ENCODE measurements at places on chromosomes 5 and 9.

GRCh38 chr9:98834386-98834785 is 26.9 kb downstream of the GALNT12 start:
- no peak for DNase-seq

DNA sequence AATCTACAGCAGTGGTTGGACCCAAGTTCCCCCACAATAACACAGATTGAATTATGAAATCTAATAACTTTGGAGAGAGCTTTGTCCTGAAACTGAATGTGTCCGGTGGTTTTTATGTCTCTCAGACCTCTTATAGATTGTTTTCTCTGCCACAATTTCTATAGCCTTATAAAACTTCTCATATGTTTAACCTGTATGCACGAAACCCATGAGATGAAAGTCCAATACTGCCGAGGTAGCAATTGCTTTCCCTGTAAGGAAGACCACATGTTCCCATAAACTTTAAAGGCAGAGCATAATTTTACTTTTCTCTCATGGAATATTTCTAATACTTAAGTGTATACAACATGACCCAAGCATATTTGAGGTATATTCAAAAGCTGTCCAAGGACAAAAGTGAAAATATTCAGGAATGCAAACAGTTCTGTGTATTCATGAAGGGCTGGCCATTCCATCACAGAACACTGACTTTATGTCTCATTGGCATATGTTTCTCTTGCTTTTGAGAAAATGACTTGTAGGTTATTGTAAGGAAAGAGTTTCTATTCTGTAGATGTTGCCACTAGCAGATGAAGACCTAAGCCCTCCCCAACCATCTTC is 94.4 kb upstream of the TLE4 start:
- DNase-seq = no peak

GRCh38 chr9:38423973-38424843 is at the start of gene IGFBPL1:
TSS of gene IGFBPL1 (minus strand) at chr9:38424454. CDS start at chr9:38424424, 30 bp downstream.
- no peak for DNase-seq

DNA sequence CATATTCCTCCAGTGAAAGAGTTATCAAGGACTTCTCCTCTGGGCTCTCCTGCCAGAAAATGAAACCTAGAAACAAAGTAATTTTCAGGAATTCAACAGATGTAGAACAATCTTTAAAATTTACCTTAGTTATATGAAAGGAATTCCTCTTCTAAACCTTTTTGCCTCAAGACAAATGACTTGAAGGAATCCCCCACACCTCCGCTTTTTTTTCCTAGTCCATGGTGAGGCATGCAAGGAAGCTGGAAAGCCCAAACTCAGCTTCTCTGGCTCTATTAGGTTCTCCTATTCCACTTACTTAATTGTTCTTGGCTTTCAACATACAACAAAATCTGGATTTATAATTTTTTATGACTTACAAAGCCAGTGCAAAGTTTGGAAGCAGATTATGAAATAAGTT is 27.2 kb downstream of the C6 start:
- no peak for DNase-seq

- DNase-seq = no peak
These were observed 123.0 kb upstream of the CPEB4 start for GRCh38 chr5:173765029-173765644.

GRCh38 chr5:134245101-134245604 is 19.3 kb upstream of the PPP2CA start:
- DNase-seq = peak; percentile 26

GRCh38 chr9:93261735-93262523 is 78.0 kb downstream of the WNK2 start:
- DNase-seq = no peak

GRCh38 chr9:34982361-34982760 is 7.2 kb upstream of the DNAJB5 start:
- DNase-seq = no peak

DNA sequence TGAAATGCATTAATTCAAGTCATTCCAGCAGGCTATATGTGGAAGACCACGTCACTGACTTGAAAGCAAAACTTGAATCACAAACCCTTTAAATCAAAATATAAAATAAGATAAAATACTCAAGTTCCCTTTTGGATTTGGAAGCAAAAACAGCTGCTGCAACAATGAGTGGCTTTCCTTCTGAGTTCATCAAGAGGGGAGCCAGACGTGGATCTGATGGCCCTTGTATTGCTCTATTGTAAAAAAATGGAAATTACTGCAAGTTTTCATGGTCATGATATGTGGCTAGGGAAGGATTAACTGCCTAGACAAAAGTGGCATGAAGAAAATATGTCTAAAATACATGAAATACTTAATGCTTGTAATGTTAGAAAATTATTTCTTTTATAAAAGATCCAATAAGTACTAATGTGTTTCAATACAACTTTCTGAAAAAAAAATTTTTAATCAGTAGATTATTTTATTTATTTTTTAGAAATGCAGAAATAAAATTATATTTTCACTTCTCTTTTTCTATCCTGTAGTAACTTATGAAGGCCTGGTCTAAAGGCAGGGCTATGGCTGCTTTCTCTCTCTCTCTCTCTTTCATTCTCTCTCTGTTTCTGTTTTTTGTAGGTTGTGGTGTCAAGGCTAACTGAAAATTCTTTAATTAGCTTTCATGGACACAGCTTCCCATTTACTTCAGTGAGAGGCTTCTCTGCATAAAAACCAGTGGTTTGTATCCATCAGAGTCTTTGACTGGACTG is 24.0 kb downstream of the LIX1 start:
- DNase-seq = no peak

- DNase-seq = no peak
These were observed 31.1 kb downstream of the RASA1 start for GRCh38 chr5:87298692-87299362.

GRCh38 chr5:31106278-31106677 is 87.2 kb upstream of the CDH6 start:
- no peak for DNase-seq

- DNase-seq = no peak
These were observed 114.3 kb upstream of the TNC start for GRCh38 chr9:115232181-115232774.
